ENCODE measurements at places on chromosomes 4 and X.
A peak's percentile ranks its signal among the peaks of the same experiment; 100 is the strongest.

DNA sequence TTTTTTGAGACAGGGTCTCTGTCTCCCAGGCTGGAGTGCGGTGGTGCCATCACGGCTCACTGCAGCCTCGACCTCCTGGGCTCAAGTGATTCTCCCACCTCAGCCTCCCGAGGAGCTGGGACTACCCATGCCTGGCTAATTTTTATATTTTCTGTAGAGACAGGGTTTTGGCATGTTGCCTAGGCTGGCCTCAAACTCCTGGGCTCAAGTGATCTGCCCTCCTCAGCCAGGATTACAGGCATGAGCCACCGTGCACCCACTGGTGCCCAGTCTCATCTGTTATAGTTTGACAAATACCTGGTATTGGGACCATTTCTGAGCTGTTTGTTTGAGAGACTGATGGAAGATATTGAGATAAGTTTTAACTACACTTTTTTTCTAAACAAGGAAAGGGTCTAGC is 57.5 kb upstream of the SMIM10 start:
- no peak for DNase-seq

DNA sequence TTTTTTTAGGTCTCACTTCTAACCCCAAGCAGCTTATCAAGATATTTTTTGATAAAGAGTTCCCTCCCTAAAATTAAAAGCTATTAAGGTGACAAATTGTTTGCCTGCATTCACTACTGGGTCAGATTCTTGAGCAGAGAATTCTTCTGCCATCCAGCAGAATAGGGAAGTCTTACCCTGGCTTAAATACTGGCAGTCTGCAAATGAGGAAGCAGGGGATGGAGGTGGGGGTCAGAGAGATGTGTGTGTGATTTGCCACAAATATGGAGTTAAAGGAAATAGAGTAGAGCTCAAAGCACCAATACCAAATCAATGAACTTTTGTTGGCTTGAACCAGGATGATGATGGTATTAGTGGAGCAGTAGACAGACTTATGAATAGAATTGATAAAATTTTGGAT is 122.2 kb downstream of the ANXA5 start:
- no peak for DNase-seq

DNA sequence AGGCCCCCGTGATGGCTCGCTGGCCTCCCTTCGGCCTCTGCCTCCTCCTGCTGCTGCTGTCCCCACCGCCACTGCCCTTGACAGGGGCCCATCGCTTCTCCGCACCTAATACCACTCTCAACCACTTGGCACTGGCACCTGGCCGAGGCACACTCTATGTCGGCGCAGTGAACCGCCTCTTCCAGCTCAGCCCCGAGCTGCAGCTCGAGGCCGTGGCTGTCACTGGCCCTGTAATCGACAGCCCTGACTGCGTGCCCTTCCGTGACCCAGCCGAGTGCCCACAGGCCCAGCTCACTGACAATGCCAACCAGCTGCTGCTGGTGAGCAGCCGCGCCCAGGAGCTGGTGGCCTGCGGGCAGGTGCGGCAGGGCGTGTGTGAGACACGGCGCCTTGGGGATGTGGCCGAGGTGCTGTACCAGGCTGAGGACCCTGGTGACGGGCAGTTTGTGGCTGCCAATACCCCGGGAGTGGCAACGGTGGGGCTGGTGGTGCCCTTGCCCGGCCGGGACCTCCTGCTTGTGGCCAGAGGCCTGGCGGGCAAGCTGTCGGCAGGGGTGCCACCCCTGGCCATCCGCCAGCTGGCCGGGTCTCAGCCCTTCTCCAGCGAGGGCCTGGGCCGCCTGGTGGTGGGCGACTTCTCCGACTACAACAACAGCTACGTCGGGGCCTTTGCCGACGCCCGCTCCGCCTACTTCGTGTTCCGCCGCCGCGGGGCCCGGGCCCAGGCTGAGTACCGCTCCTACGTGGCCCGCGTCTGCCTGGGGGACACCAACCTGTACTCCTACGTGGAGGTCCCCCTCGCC is 3.0 kb downstream of the PLXNB3 start:
- DNase-seq: no peak

DNA sequence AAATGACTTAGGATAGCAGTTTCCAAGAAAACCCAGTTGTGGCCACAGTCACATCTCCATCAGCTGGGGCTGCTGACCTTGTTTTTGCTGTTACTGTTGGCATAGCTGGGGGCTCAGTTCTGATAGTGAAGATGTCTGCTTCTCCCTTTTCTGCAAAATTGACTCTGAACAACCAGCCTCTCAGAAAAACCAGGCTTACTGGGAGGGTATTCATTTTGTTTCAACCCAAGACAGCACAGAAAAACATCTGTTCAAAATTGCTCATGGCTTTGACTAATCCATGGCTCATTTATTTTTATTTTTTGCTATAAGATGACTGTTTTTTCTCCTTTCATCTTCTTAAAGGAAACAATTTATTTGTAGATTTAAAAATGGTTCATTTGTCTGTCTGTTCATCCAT is 53.1 kb downstream of the RASL11B start:
- DNase-seq: no peak

DNA sequence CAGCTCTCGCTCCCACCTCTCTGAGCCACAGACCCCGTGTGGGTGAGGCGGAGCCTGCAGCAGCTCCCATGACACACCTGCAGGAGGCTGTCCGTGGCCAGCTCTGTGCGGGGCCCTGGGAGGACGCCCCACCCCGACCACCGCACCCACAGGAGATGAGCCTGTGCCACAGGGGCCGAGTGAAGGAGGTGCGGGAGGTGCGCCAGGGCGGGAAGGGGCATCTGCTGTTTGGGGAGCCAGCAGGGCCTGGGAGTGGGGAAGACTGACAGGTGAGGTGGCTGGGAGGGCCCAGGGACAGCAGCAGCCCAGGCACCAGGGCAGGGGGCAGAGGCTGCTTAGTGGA is 52.0 kb downstream of the ACOX3 start:
- no peak for DNase-seq

- DNase-seq: no peak
These were observed 23.8 kb downstream of the CTSO start for GRCh38 chr4:155929833-155930232.

DNA sequence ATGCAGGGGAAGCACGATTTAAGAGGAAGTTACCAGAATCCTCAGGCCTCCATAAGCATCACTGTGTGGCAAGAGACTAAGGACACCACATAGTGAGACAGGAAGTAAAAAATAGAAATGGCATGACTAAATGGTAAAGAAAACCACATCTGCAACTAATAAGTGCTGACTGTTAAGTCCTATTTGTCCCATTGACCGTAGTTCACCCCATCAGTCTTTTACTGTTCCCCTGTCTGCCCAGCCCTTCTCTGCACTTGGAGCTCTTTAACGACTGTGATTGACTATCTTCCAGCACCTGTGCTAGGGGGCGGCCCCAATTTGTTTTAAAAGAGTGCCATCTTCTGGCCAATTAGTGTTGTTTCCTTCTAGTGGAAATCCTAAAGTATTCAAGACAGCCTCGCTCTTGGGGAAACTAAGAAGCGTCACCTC is 94.2 kb downstream of the MAOA start:
- peak; percentile 50 for DNase-seq

DNA sequence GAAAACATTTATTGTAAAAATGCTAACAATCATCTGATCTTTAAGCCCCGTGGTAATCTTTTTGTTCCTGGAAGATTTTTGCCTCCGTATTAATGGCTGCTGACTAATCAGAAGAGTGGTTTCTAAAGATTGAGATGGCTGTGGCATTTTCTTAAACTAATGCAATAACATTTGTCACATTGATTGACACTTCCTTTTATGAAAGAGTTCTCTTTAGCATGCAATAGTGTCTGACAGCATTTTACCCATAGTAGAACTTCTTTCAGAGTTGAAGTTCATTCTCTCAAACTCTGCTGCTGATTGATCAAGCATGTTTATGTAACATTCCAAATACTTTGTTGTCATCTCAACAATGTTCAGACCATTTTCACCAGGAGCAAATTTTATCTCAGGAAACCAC is 26.8 kb upstream of the UGT2B4 start:
- DNase-seq: no peak

Measured in testis (tissue), 5 donors.